ENCODE measurements at places on chromosomes 7 and 10. TPM values are rescaled to one million over a fixed set of nuclear protein-coding genes. Genes with fewer than 3 reads are reported as not detected.

DNA sequence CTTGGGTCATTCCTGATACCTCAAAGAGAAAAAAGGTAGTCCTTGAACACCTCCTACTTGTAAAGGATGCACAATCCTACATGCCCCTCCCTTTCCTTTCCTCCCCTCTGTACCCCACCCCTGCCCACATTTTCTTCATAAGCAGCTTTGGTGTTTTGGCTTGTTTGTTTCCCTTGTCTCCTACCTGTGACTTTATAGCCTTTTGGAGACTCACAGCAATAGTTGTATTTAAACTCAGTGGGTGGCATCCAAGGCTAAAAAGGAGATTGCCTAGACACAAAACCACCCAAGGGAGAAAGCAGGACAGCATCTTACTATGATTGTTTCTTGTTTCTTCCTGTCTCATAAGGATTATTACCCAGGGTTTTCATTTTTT, 63.4 kb downstream of the EGFR start:
- H3K36me3 ChIP-seq, result no peaks in the 10 kb centered on the region
- no peak for DNase-seq
- no peak overlapping the region for H3K4me3 ChIP-seq
- no peaks in the 10 kb centered on the region for H3K27me3 ChIP-seq
- no peak overlapping the region for H3K27ac ChIP-seq

- H3K27me3 ChIP-seq, result no peaks in the 10 kb centered on the region
- no peak for DNase-seq
- H3K4me1 ChIP-seq, result peaks cover 10% of the 10 kb centered on the region
- no peak overlapping the region for H3K4me3 ChIP-seq
- no peaks in the 10 kb centered on the region for H3K36me3 ChIP-seq
Measured at GRCh38 chr10:119335671-119336353, 128.4 kb downstream of the GRK5 start.

GRCh38 chr7:151012911-151013347, 11.4 kb downstream of the ATG9B start:
- H3K4me1 ChIP-seq, result peaks cover 36% of the 10 kb centered on the region
- H3K36me3 ChIP-seq, result no peaks in the 10 kb centered on the region
- H3K4me3 ChIP-seq, result no peak overlapping the region

- H3K4me1 ChIP-seq, result no peaks in the 10 kb centered on the region
- H3K27me3 ChIP-seq, result no peaks in the 10 kb centered on the region
- H3K36me3 ChIP-seq, result no peaks in the 10 kb centered on the region
- H3K27ac ChIP-seq, result no peak overlapping the region
- DNase-seq, result no peak
Measured at GRCh38 chr7:27912751-27913150, 172.8 kb downstream of the TAX1BP1 start.

C7orf33 gene
- not detected for total RNA-seq

GRM3 gene
- total RNA-seq, result not detected

CYP2C9 gene
- total RNA-seq, result not detected

ABCA13 gene
- total RNA-seq, result 7.6 TPM
